ENCODE measurements at places on chromosomes 1 and 21.
A peak's percentile ranks its signal among the peaks of the same experiment; 100 is the strongest.

DNA sequence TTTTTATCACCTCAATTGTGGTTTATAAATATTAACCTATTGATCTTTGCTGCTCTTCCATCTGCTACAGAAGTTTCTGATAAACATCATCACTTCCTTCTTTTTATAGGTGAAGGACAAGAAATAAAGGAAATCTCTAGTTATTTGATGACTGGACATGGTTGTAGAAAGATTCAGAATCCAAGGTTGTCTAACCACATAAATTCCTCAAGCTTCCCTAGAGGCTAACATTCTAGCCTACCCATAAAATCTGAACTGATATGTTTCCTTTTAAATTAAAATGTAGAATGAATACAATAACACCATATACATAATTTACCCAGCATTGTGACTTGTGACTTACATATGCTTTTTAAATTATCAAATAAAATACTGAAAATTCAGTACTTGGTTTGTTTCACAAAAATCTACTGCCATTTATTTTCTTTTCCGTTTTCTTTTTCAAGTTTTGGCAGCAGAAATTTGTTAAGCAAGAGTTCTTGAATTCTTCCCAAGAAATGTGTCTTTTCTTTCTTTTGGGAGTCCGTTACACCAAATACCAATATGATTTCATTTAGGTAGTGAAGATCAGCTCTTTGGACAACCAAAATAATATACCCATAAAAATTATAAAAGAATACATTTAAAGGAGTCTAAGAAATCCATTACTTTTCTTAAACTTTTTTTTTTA, 513.2 kb upstream of the ADGRL2 start:
- DNase-seq, result no peak

DNA sequence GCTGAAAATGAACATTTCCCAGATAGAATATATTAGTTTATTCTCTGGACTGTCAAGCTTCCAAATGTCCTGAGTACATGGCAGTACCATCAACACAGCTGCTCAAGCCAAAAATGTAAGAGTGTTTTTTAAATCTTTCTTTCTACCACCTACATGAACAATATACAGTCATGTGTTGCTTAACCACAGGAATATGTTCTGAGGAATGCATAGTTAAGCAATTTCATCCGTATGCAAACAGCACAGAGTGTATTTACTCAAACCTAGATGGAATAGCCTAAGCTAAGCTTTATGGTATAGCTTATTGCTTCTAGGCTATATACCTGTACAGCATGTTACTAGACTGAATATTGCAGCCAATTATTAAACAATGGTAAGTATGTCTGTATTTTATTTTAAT, 561.9 kb upstream of the ADGRL4 start:
- no peak for DNase-seq

- DNase-seq, result no peak
Measured at GRCh38 chr1:5845376-5845775, 146.8 kb downstream of the NPHP4 start.

DNA sequence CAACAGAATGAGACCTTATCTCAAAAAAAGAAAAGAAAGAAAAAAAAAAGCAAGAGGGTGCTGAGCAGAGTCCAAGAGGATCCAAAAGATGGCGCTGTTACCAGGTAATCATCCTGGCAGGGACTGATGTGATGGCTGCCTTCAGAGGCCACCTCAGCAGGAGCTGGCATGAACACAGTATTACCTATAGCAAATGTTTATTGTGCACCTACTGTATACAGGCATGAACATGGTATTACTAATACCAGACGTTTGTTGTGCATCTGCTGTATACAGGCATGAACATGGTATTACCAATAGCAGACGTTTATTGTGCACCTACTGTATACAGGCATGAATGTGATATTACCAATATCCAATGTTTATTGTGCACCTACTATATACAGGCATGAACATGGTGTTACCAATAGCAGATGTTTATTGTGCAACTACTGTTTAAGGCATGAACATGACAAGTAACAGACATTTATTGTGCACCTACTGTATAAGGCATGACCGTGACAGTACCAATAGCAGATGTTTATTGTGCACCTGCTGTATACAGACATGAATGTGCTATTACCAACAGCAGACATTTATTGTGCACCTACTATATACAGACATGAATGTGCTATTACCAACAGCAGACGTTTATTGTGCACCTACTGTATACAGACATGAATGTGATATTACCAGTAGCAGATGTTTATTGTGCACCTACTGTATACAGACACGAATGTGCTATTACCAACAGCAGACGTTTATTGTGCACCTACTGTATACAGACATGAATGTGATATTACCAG, 115.1 kb upstream of the TMEM51 start:
- no peak for DNase-seq

- DNase-seq, result no peak
Measured at GRCh38 chr1:163596541-163597258, 274.9 kb downstream of the NUF2 start.

- no peak for DNase-seq
Measured at GRCh38 chr1:181251001-181251712, 162.7 kb downstream of the IER5 start.

DNA sequence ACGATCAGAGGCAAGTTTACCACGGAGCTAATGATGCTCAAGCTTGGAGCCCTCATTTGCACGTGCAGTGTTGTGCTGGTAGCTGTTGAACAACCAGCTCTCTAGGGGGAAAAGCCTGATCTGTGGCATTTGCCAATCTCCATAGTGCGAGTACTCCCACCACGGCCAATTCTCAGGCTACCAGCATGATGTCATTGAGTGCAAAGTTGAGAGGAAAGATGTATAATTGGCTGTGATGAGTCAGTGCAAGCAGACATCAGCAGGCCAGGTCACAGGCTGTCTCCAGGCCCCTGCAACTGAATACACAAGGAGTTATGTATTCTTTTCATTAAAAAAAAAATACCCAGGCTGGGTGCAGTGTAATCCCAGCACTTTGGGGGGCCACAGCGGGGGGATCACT, 233.1 kb upstream of the VAMP3 start:
- no peak for DNase-seq

DNA sequence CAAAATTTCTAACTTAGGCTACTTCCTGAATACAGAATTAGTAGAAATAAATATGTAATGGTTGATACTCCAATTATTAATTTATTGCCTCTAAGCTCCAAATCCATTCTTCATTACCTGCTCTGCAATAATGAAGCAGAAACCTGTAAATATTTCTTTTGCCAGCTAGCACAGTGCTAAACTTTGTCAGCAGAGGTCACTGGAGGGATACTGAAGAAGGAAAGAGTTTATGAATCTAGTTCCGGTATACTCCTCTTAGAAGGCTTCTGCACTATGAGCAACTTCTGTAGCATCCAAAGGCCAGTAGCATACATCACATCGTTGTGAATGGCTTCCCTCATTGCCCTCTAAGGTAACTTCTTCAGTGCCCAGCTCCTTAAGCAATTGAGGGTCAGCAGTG, 81.0 kb upstream of the LHX8 start:
- DNase-seq, result no peak

GRCh38 chr21:36169470-36170128, 13.0 kb downstream of the DOP1B start:
- no peak for DNase-seq

DNA sequence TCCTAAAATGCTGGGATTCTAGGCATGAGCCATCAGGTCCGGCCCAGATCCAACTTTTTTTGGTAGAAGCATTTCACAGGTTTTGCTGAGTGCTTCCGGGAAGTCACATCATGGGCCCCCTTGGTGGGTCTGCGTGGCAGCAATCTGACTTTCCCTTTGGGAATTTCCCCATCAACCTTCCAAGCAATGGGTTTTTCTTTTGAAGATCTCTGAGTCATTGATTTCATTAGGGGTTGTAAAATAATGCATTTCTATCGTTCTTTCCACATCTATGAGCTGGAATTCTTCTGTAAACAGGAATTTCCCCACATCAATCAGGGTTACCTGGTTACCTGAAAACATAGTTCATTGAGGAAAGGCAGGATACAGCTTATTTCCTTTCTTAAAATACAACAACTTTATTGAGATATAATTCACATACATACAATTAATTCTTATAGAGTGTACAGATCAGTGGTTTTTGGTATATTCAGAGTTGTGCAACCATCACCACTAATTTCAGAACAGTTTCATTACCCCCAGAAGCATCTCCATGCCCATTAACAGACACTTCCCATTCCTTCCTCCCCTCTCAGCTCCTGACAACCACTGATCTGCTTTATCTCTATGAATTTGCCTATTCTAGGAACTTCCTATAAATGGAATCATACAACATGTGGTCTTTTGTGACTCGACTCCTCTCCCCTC, 9.9 kb upstream of the ZBTB17 start:
- no peak for DNase-seq

GRCh38 chr1:45557422-45557944, 6.9 kb downstream of the AKR1A1 start:
- no peak for DNase-seq

GRCh38 chr1:39566441-39567137, 10.0 kb downstream of the PABPC4 start:
- DNase-seq, result no peak

DNA sequence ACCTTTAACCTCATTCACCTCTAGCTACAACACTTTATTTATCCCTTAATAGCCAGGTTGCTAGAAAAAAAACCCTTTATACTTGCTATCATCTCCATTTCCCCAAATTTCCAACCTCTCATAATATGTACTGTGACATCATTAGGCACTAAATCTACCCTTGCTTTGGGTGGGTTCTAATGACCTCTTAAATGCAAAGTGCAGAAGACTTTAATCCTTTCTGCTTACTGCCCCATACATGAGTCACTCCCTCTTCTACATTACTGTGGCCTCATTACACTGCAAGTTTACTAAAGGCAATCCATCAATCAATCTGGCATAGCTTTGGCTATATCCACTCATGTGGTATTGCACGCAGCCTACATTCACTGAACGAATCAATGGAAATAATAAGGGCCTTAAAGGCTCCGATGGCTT, 353.3 kb downstream of the SMYD3 start:
- no peak for DNase-seq

- DNase-seq, result no peak
Measured at GRCh38 chr1:220927442-220927841, 48.2 kb downstream of the HLX start.

GRCh38 chr1:166040202-166040997, 126.4 kb downstream of the FAM78B start:
- DNase-seq, result no peak

DNA sequence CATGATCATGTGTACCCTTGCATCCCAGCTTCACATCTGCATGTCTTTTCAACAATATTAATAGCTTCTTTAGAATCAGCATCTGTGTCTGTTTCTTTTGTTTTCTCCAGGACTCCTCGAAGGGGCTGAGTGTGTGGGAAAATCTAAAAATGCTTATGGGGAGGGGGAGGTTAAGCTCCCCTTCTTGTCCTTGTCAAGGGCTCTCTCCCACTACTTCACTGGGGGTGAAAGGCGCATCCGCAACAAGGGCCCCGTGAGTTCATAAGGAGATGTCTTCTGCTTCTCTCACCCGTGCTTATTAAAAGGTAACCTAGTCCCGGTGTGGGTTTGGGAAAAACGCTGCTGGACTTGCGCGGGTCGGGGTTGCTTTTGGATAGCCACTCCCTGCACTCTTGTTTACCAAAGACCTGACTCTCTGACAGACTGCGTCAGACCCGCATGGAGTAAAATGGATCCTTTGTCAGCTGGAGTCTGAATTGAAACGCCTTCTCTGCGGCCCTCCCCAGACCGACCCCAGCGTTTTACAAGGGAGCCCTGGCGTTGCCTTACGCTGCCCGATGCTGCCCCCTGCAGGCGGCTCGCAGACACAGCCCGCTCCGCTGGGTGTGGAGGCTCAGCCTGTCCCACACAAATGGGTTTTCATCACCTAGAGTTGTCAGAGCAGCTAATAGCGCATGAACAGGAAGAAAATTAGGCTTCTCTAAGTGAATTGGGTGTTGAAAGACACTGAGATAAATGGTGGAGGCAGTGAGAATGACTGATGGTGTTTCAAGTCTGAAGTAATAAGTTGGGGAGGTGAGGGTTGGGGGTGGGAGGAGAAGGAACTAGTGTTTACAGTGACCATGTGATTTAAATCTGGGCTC, 53.8 kb downstream of the IER5 start:
- peak; percentile 81 for DNase-seq

DNA sequence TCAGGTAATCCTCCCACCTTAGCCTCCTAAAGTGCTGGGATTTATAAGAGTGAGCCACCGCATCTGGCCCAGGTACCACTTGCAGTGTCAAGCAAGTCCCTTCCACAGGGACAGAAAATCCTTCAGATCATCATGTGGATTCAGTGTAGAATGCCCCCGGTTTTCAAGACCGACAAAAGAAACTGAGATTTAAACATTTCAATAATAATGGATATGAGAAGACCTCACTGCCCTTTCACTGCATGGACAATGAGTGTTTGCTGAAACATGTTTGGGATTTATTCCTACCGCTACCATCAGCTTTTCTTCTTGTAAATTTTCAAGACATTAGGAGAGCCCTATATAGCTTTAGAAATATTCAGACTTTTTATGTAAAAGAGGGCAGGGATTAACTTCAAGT, 41.5 kb downstream of the HTR6 start:
- DNase-seq, result no peak

- DNase-seq, result no peak
Measured at GRCh38 chr1:157566484-157567300, 14.4 kb upstream of the FCRL5 start.

GRCh38 chr1:40313958-40314720, 2.9 kb downstream of the COL9A2 start:
- no peak for DNase-seq

DNA sequence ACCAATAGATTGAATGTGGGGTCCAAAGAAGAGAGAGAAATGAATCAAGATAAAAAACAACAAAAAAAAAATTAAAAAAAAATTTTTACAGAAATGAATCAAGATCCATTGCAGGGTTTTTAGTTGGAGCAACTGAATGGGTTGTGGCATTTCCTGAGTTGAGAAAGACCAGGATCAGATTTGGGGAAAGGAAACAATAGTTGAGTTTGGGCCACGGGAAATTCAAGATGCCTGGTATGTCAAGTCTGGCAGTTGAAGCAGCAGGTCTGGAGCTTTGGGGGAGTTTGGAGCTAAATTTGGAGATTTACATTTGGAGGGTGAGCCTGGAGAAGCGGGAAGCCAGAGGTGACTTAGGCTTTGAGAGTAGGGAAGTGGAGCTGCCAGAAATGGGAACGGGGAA, 22.6 kb downstream of the ATP8B2 start:
- DNase-seq, result no peak

- DNase-seq, result no peak
Measured at GRCh38 chr1:9881838-9882249, 28.2 kb downstream of the CTNNBIP1 start.

DNA sequence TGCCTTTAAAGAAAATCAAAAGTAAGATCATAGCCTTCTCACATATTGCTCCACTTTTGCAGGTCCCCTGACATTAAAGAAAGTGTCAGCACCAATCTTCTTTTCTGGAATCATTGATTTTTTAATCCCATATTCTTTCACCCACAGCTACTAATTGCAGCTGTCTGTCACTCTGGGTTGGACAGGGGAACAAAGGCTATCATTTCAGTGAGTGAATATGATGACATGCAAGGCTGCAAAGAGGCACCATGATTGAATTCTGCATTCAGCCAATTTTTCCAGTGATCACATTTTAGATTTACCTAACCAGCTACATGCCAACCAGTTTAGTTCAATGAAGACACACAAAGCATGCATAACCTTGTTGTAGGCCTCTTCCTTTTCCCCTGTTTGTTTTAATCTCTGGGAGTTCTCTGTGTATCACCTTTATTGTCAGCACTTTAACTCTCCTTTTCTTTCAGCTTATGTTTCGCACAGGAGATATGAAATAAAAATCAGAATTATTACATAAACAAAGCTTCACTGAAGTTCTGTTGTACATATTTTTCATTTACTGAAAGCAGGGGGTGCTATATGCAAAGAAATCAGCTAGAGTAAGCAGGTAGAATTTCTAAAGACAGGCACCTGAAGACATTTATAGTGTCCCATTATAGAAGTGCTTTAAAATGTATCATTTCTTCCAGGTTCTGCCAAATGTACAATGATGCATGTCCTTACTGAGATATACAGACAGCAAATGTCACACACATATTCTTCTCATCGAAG, 584.8 kb downstream of the PLA2G4A start:
- no peak for DNase-seq
